Activated CD8-positive, alpha-beta memory T cell treated with anti-CD3 and anti-CD28 coated beads, Interleukin-2, amount 50 U/mL, for 4 hours (primary cell): ENCODE measurements at places on chromosomes 6 and 20.
A peak's percentile ranks its signal among the peaks of the same experiment; 100 is the strongest.

- DNase-seq, result no peak
Observed at GRCh38 chr20:40536808-40537207, 152.2 kb downstream of the MAFB start.

DNA sequence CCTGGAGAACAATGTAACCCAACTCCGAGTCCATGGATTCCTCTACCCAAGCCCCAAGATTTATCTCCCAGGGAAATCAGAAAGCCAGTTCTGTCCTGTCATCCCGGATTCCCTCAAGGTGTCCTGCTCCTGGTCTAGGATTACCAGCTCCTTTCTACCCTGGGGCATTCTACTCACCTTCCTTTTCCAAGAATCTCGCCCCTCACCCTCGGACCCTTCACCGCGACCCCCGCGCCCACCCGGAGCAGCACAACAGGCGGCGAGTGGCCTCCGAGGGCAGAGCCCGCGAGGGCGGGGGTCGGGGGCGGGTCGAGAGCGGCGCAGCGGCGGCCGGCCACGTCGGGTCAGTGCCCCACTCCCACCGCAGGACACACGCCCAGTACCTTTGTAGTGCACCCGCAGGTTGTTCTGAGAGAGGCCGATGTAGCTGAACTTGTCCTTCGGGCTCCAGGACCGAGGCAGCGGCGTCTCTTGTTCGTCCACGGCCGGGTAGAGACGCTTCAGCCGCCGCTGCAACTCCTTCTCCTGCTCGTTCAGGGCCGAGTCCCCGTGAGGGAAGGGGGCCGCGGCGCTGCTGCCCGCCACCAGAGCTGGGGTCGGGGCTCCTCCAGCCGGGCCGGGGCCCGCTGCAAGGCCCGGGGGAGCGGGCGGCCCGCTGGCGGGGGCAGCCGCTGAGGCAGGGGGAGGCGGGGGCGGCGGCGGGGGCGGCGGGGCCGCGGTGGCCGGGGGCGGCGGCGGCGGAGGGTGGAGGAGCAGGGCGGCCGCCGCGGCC, 897 bp downstream of the RANBP9 start:
- peak; percentile 39 for DNase-seq

DNA sequence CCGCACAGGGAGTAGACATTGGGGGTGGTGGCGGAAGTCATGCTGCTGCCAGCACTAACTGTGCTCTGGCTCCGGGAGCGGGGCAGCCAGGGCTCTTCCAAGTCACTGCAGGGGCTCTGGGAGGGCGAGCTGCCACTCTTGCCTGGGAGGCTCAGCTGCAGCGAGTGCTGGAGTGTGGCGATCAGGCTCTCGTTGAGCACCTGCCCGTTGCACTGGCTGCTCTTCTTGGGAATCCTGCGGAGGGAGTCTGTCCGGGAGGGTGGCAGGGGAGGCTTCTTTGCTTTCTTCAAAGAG, 28.0 kb downstream of the HEBP2 start:
- DNase-seq, result no peak

GRCh38 chr6:23526526-23526925, 599.5 kb upstream of the NRSN1 start:
- no peak for DNase-seq

DNA sequence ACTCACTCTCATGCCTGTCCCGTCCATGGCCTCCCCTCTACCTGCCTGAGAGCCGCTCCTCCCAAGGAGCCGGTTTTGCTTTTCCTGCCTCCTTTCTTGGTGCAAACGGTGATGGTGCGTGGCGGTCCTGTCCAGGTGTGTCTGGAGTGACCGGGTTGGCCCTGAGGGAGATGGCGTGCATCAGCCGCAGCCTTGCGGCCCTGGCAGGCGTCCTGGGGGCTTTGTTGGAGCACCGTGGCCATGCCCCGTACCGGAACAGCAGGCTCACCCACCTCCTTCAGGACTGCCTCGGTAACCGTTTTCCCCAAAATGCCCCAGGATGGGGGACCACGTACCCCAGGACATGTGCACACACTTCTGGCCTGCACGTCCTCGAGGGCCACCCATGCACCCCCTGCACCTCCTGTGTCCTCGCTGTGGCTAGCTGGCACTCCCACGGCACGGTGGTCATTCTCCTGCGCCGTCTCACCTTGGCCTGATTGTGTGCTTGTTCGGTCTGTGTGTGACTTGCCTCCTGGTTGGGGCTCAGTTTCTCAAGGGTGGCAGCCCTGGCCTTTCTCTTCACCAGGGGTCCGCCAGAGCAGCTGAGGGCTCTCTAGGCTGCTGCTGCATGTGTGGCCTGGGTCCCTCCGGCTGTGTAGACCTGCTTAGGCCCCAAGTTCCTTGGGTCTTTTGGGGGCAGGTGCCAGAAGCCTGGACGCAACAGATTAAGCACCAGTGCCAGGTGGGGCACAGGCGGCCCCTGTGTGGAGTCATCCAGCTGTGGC, 36.4 kb downstream of the FRMD1 start:
- DNase-seq, result no peak

DNA sequence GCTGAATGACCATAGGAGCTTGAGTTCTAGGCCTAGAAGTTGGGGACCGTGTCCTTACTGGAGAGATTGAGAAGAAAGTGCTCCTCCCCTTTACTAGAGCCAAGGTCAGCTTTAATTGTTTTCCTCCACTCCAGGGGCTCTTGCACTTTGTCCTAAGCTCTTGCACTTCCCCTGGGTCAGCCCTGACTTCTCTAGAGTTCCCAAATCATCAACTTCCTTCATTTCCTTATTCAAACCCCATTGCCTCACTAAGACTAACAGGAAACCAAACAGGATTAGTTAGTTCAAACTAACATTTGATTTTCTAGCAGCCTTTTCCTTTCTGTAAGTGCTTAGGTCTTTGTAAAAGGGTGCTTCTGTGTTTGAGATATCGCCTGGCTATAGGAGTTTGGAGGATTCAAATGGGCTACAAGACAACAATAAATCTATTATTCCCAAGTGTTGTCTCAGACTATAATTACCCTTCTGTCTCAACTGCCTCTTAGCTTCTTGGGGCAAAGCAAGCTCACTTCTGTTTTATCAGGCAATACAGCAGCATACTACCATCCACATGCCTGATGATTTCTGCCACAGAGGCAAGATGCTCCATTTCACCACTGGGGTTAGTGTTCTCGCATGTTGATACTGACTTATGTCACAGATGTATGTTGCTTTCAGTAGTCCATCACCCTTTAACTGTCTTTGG, 12.8 kb upstream of the DTNBP1 start:
- no peak for DNase-seq

DNA sequence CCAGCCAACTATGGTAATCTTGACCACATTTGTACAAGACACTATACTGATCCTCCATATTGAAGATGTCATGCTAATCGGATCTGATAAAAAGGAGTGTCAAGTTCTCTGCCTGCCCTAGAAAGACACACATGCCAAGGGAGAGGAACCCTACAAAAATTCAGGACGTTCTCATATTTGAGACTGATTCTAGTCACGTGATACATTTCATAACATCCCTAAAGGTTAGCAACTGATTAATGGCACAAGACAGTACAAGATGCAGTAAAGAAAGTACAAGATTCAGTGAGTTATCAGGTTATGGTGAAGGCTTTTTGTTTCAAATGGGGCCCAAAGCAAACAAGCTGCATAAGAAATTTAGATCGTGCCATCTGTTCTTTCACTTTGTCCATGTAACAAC, 190.7 kb upstream of the MOCS1 start:
- DNase-seq, result no peak
